Psoas muscle (tissue), 8 donors: ENCODE measurements at places on chromosomes 7 and 10.

DNA sequence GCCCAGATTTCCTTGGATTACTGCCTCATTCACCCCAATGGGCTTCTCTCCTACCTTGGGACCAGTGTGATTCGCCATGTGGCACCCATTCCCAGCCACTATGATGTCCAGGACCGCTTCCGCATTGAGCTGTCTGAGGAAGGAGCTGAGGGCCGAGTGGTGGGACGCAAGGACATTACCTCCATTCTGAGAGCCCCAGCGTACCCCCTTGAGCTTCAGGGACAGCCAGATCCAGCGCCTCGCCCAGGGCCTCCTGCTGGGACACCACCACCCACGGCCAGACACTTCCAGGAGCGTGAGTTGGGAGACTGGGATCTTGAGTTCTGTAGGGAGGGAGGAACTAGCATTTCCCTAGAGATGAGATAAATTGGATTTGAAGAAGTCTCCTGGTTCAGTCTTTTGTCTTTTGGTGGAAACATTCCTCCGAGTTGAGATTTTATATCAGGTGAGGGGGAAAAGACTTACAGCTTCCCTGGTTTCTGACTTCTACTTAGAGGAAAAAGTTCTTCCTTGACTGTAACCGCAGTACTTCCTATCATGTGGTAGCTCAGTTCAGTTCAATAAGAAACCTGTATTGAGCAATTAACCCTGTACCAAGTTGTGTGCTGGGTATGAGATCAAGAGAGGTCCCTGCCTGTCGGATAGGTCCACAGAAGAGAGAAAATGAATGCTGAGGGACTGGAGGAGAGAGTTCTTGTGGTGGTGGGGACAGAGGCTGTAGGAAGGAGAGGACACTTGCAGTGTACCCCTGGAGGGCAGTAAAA lies 1.3 kb downstream of the MOSPD3 start:
- no peak for DNase-seq

- DNase-seq = no peak
These were observed 62.9 kb upstream of the CAMK2B start for GRCh38 chr7:44388089-44388970.

DNA sequence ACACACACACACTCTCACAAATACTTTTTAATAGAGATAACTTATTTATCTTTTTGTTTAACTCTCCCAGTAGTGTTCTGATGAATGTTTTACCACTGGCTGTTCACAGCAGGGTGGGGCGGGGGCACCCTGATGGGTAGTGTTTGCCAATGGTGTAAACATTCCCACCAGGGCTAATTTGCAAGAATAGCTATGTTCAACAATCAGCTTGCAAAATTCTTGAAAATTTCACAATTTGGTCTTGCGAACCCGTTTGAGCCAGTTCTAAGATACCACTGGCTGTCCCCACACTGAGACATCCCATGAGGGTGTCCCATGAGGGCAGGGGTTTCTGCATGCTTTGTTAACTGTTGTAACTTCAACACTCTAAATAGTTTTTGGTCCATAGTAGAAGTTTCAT lies 348.5 kb downstream of the CXCL12 start:
- no peak for DNase-seq

GRCh38 chr7:116211913-116212596 lies 1.7 kb downstream of the TES start:
- no peak for DNase-seq

- peak; percentile 91 for DNase-seq
These were observed 5.0 kb upstream of the ANKRD61 start for GRCh38 chr7:6026011-6026819.

DNA sequence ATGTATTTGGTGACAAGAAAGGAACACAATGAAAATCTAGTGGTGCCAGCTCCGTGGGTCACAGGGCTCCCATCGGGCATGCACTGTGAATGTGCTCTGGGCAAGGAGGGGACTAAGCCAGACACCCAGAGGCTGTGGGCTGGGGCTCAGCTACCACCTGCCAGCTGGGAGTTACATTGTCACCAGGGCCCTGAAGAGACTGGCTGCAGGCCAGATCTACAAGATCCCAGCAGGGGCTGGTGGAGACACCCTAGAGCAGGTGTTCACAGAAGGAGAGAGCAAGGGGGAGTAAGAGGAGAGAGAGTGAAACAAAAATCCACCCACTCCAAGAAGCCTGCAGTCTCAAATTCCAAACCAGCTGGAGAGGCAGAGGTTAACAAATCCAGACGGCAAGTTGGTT lies 116.6 kb upstream of the ADCY1 start:
- no peak for DNase-seq

DNA sequence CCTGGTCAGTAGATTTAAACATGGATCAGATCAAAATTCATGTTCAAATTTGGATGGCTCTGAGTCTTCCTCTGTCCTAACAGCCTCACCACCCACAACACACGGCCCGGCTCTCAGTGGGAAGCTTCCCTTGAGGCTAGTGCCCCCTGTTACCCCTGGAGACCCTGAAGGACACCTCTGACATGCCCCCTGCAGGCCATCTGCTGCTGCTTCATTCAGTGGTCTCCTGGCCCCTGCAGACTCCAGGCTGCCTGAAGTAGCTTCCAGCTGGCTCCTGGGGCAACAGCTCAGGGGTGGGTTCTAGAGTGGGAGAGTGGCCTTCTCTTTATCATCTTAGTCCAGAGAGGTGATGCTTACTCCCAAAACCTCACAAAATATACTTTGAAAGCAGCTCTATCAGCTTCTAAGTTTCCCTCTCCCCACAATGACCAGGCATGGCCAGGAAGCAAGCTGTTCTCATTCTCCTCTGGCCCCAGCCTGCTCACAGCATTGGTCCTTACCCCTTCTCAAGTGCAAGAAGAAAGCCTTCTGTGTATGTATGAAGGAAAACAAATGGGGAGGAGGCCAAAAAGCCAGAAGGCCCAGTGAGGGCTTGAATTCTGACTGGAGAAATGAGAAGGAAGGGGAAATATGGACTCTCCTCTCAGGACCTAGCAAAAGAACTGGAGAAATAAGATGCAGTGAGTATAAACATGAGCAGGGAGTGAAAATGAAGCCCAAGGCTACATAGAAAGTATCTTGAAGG lies 189.6 kb upstream of the INHBA start:
- DNase-seq = no peak

GRCh38 chr7:75951506-75951905 lies 36.6 kb downstream of the POR start:
- DNase-seq = peak; percentile 69

- DNase-seq = peak; percentile 39
These were observed 635 bp downstream of the ZNF12 start for GRCh38 chr7:6705959-6706665.

- no peak for DNase-seq
These were observed 18.2 kb downstream of the SEC31B start for GRCh38 chr10:100501423-100501822.

GRCh38 chr10:132571650-132572544 lies 34.3 kb downstream of the INPP5A start:
- peak; percentile 61 for DNase-seq

GRCh38 chr7:99910976-99911375 lies 8.4 kb downstream of the TRIM4 start:
- no peak for DNase-seq

- DNase-seq = no peak
These were observed 56.9 kb downstream of the PALD1 start for GRCh38 chr10:70535451-70535850.

GRCh38 chr7:57354679-57355338 lies 95.2 kb upstream of the ZNF716 start:
- DNase-seq = no peak

DNA sequence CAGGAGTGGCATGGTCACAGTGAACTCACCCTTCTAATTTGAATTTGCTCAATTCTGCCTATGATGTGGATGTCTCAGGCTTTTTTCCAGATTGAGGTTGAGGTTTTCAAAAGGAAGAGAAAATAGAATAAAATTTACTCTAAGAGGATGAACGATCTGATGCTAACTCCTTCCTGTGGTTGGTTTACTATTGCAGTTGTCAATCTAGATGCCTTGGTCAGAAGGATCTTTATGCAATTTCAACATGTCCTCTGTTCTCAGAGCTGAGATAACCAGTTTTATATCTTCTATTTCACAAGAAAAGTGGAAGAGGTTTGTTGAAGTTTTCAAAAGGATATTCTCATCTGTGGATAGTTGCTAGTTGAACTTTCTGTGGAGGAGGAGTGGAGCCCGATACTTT lies 150.7 kb upstream of the WDR11 start:
- DNase-seq = no peak

- no peak for DNase-seq
These were observed 27.0 kb downstream of the ANXA8 start for GRCh38 chr10:47456794-47457527.

- DNase-seq = no peak
These were observed 562.9 kb upstream of the TPK1 start for GRCh38 chr7:145398758-145399157.

DNA sequence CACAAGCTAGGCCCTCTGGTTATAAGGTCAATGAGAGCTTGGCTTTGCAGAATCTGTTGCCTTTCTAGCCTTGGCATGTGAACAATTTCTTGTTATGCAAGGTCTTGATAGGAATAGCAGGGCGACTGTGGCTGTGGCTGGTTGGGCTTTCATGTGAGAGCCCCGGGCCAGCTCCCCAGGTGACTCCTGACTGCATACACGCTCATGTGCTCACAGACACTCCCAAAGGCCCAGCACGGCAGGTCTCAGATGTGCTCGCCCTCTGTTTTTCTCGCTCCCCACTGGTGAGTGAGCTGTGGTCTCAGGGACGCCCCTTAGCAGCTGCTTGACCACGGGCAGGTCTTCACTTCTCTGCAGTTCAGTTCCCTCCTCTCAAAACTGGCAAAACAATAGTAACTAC lies 37.1 kb upstream of the ZNF32 start:
- no peak for DNase-seq

- no peak for DNase-seq
These were observed 276.9 kb downstream of the BAMBI start for GRCh38 chr10:28954211-28954610.

DNA sequence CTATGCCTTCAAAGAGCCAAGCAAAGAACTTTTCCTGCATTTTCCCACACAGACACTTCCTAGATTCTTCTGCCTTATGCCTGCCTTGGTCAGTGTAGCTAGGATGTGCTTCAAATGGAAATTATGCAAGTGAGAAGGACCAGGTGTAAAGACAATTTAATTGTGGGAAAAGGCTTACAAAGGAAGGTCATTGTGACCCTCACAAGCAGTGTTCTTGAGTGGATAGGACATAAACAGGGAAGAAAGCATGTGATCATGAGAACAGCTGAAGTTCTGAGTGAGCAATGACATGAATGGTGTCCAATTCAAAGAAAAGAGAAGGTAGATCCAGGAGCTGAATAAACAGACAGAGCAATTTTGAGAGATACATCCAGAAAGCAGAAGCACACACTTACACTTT lies 1.3 kb upstream of the PIP start:
- no peak for DNase-seq

DNA sequence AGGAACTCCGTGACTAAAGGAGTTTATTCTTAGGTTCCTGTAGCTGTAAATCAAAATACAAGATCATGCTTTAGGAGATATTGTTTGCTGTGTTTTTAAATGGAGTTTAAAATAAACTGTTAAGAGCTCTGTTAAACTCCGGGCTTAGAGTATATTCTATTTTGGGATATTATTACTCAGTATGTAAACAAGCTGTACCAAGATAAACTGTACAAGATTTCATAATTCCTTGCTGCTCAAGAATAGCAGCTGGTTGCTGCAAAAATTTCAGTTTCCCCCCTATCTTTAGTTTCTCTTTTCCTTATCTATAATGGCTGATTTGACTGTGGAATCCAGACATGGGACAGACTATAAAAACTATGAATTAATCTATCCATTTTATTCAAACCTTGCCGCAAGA lies 215.7 kb downstream of the HTR7 start:
- no peak for DNase-seq

GRCh38 chr10:122285506-122286444 lies 14.7 kb downstream of the BTBD16 start:
- DNase-seq = no peak

- no peak for DNase-seq
These were observed 46.2 kb upstream of the ZEB1 start for GRCh38 chr10:31272841-31273240.

- DNase-seq = no peak
These were observed 26.8 kb upstream of the TRUB1 start for GRCh38 chr10:114911052-114911711.

GRCh38 chr10:35579726-35580422 lies 25.3 kb upstream of the GJD4 start:
- no peak for DNase-seq

- peak; percentile 81 for DNase-seq
These were observed 228.2 kb downstream of the GFRA1 start for GRCh38 chr10:116044801-116045248.

DNA sequence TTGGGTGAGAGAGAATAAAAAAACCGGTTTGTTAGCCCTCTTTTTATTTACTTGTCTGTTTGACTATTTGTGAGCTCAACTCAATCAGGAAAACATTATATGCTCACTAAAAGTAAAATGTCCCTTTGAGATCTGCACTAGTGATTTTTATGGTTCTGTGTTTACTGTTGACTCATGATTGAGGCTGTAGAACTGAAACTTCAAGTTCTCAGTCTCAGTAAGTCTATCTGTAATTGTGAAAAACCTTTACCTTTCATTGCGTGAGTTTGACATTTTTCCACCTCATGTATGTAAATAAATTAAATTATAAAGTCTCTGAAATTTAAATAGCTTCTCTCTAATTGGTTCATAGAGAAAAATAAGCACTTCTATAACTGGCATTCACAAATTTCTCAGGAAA lies 17.0 kb upstream of the CASD1 start:
- DNase-seq = no peak

DNA sequence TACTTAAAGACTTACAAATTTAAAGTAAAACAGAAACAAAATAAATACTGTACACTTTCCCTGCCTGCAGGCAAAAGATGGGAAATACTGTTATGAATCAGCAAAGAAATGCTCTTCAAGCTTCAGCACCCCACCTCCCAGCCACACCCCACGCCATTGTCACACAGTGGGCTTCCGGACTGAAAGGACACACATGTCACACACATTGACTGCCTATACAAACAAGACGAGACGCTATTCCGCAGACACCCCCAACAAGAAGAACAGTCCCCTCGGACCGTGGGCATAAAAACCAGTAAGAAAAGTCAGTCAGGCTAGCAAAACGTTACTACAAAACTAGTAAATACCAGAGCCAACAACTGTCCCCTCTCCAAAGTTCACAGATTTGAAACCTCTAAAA lies 22.2 kb upstream of the PARP12 start:
- no peak for DNase-seq

DNA sequence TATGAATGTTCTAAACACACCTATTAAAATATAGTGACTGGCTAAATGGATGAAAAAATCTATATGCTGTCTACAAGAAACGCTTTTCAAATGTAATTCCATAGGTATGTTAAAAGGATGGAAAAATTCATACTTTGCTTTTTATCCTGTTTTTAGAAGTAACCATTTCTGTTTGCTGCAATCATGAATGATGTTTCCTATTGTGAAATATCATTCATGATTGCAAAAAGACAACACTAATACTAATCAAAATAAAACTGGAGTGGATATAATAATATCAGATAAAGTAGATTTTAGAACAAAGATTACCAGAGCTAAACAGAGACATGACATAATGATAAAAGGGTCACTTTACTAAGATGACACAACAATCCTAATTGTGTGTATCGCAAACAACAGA lies 138.2 kb downstream of the FANK1 start:
- DNase-seq = no peak
